NCI-H526 (cell line): ENCODE measurements at places on chromosomes 1 and 21.
A peak's percentile ranks its signal among the peaks of the same experiment; 100 is the strongest.

- DNase-seq: no peak
Observed at GRCh38 chr1:9269078-9269501, 23.6 kb upstream of the SPSB1 start.

DNA sequence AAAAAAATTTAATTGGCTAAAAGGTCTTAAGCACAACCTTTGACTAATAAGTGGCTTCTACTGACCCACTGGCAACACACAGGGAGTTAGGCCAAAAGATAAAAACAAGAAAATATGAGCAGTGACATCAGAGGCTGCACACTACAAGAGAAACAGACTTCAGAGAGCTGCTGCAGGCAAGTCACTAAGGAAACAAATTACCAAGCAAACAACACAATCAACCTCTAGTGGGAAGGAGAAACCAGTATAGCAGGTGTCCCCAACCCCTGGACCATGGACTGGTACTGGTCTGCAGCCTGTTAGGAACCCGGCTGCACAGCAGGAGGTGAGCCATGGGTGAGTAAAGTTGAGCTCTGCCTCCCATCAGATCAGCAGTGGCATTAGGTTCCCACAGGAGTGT lies 20.8 kb upstream of the ENSA start:
- peak; percentile 21 for DNase-seq

- no peak for DNase-seq
Observed at GRCh38 chr1:74467786-74468377, 44.5 kb downstream of the LRRC53 start.

DNA sequence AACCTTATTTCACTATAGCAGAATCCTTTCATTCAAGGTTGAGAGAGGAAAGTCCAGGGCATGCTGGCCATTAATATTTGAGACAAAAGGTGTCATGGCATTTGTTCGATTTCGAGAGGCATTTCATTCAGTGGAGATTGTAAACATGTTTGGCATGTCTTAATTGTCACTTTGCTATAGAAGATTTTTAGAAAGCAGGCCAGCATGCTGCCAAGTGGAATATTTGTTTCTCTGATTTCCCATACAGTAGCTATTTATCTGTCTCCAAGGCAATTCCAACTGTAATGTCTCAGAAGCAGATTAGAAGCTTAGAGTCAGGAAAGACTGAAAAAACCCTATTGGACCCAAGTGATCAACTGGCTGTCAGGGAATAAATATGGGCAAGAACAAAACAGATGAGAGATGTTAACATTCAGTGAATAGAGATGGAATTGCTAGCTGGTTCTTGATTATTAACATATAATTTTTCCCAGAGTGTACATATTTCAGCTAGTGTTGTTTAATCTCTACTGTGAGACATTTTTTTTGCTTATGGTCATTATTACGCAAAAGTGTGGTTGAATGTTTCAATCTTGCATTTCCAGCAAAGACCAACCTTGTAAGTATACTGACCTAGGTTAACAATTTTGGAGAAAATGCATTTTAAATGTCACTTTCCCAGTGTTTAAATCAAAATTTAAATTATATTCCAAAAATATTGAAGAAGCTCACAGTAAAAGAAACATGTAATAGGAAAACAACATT lies 174.6 kb downstream of the KCNK2 start:
- DNase-seq: no peak

GRCh38 chr1:108009603-108010195 lies 44.7 kb upstream of the VAV3 start:
- DNase-seq: no peak

DNA sequence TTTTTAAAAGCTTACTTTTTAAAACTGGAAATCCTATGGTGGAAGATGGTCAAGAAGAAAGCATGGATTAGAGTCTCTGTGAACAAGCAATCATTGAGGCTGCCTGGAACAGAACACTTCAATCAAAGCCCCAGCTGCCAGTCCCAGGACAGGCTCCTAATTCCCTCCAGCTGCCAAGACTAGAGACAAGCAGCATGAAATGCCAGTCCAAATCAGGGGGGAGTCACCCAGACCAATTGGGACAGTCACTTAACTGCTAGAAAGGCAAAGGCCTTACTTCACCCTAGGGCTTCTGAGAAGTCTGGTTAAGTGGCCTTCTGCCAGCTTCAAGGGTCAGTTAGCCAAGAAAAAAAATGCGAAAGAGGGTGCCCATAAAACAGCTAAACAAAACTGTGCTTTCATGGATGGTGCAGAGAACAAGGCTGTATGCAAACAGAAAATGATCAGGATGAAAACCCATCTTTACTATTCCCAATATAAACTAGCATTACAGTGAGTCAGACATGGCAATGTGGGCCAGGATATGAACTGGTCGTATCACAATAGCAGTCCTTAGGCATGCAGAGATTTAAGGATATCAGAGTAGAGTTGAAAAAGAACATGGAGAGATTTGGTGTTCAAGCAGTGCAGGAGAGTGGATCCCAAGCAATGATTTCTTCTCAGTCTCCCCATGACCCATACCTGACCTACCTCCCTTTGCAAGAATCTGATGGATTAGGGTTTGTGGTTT lies 31.0 kb upstream of the MAN1A2 start:
- no peak for DNase-seq

DNA sequence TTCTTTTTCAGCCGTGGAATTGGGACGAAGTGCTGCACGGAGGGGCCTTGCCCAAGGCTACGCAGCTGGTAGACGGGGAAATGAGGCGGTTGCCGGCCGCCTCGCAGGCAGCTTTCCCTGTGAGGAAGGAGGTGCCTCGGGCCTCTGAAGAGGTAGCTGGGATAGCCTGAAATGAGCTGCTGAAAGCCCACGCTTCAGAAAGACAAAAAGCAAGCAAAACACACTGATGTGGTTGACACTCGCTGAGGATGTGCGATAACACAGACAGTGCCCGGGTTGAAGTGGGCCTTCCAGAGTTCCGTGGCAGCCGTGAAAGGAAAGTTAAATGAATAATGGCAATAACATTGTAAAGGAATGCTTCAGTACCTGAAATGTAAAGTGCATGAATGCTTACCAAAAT lies 47.2 kb downstream of the S1PR1 start:
- no peak for DNase-seq

DNA sequence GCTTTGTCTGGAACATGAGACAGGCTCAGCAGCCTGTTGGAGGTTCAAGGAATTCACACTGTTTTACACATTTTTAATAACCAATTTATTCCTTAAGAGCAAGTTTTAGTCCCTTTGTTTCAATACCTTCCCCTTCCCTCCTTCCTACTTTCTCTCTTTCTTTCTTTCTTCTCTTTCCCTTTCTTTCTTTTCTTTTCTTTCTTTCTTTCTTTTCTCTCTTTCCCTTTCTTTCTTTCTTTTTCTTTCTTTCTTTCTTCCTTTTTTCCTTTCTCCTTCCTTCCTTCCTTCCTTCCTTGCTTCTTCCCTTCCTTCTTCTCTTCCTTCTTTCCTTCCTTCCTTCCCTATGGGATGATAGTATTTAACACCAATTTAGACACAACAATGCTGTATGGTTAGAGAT lies 164.2 kb downstream of the CENPF start:
- no peak for DNase-seq

DNA sequence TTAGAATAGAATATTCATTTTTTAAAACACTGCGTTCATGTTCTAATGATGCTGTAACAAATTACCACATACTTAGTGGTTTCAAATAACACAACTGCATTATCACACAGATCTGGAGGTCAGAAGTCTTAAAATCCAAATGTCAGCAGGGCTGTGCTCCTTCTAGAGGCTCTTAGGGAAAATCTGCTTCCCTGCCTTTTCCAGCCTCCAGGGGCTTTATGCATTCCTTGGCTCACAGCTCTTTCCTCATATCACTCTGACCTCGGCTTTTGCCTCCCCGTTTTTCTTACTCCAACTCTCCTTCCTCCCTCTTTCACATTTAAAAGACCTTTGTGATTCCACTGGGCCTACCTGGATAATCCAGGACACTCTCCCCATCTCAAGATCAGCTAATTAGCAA lies 18.6 kb upstream of the FMN2 start:
- no peak for DNase-seq

GRCh38 chr1:61566177-61566576 lies 158.8 kb downstream of the TM2D1 start:
- DNase-seq: no peak

DNA sequence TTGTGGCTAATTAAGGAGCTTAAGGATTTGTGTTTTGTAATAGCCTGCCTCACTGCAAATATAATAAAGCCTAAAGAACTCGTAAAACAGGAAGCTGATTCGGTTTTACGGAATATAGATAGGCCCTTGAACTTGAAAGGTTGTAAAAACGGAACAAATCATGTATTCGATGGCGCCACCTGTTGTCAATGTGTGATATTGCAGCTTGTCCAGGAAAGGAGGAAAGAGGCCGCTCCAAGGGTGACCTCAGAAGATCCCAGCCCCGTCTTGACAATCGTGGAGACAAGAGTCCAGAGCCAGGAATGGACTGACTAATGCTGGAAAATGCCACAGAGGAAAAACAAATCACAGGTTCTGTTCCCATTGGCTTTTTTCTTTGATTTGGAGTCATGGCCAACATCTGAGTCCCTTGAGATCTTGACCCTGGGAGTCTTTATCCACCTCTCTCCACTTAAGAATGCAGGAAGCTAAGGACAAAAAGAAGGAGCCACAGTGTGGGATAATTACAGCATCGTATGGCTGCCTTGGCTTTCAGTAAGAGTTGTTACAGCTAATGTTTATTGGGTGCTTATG lies 7.0 kb upstream of the IGSF21 start:
- DNase-seq: peak; percentile 47

- no peak for DNase-seq
Observed at GRCh38 chr1:157404063-157404501, 148.2 kb downstream of the FCRL5 start.

GRCh38 chr1:151807131-151807530 lies 1.9 kb upstream of the LINGO4 start:
- DNase-seq: no peak

GRCh38 chr1:43277116-43277876 lies 7.5 kb downstream of the TMEM125 start:
- no peak for DNase-seq

DNA sequence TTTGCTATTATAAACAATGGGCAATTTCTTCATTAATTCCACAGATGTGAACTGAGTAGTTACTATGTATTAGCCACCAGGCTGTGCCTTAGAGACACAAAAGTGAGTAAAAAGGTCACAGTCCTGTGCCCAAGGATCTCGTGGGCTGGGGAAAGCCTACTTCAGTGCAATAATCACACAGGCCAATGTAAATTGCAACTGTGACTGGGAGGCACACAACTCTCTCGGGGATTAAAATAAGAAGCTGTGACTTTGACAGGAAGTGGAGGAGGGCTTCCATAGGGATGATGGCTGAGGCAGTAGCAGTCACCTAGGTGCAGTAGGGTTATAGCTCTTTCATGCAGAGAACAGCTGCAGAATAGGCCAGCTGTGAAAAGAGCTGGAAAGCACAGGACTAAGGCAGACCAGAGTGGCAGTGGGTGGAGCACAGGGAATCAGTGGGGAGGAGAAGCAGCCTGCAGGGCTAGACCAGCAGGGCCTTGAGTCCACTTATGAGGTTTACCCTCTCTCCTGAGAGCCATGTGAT lies 121.9 kb downstream of the MAB21L3 start:
- peak; percentile 77 for DNase-seq

GRCh38 chr1:182667848-182668505 lies 16.4 kb downstream of the RGS8 start:
- no peak for DNase-seq

GRCh38 chr1:193850745-193851144 lies 664.3 kb upstream of the B3GALT2 start:
- no peak for DNase-seq

GRCh38 chr1:20727746-20728316 lies 4.7 kb downstream of the SH2D5 start:
- DNase-seq: no peak

- DNase-seq: no peak
Observed at GRCh38 chr1:71492298-71493041, 411.6 kb upstream of the ZRANB2 start.

GRCh38 chr1:58266242-58266641 lies 280.3 kb downstream of the OMA1 start:
- DNase-seq: no peak

DNA sequence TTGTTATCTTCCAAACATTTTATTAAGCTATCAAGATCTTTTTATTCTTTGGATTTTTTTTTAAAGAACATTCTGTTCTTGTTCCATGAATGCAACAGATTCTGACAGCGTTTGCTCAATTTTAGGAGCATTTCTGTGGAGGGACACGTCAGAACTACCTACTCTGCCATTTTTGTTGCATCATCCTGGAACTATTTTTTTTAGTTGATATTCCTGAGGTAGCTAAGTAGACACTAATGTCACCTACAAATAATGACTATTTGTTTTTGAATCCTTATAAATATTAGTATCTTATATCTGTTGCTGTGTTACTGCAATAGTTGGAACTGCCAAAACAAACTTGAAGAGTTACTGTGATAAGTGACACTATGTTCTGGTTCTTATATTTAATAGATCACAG lies 57.2 kb downstream of the DNAI4 start:
- DNase-seq: no peak

GRCh38 chr1:226029093-226029496 lies 30.0 kb upstream of the SDE2 start:
- no peak for DNase-seq

DNA sequence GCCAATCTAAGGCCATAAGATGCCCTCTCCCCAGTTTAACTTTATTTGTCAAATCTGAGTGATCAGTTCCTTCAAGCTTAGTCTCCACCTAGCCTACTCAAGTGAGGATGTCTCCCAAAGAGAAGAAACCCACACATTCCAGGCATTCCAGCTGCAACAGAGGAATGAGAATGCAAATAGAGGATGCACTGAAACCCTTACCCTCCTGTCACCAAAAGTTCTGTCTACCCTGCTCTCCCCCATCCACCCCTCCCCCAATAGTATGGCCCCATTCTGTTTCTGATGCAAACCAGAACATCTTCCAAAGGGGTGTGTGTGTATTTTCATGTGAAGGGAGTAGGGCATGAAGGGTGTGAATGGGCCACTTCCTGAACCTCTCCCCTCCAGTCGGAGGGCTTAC lies 3.0 kb downstream of the DUSP23 start:
- DNase-seq: no peak

GRCh38 chr1:109151146-109151990 lies 37.5 kb downstream of the ELAPOR1 start:
- peak; percentile 33 for DNase-seq

GRCh38 chr1:151189637-151190445 lies at the start of gene VPS72:
Gene VPS72, minus strand, starts transcription at chr1:151190197. Its CDS starts 76 bp downstream, at chr1:151190121.
- peak; percentile 98 for DNase-seq

- DNase-seq: no peak
Observed at GRCh38 chr1:36522021-36522420, 39.3 kb upstream of the CSF3R start.

- no peak for DNase-seq
Observed at GRCh38 chr1:67647036-67647798, 37.8 kb upstream of the GADD45A start.

GRCh38 chr1:246931549-246932365 lies at the start of gene AHCTF1:
Gene AHCTF1, minus strand, starts transcription at chr1:246931948. Its CDS starts 13,578 bp downstream, at chr1:246918370.
- DNase-seq: peak; percentile 93
